Kidney capillary endothelial cell (primary cell): ENCODE measurements at places on chromosomes 11 and 22.

DNA sequence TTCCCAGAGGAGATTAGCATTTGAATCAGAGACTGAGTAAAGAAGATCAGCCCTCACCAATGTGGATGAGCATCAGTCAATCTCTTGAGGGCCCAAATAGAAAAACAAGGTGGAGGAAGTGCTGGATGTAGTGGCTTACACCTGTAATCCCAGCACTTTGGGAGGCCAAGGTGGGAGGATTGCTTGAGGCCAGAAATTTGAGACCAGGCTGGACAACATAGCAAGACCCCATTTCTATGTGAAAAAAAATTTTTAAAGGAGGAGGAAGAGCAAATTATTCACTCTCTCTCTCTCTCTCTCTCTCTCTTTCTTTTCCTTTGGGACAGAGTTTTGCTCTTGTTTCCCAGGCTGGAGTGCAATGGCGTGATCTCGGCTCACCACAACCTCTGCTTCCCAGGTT, 18.1 kb upstream of the CAPRIN1 start:
- DNase-seq: no peak

- no peak for DNase-seq
Measured at GRCh38 chr11:116329354-116330090, 443.3 kb downstream of the BUD13 start.

DNA sequence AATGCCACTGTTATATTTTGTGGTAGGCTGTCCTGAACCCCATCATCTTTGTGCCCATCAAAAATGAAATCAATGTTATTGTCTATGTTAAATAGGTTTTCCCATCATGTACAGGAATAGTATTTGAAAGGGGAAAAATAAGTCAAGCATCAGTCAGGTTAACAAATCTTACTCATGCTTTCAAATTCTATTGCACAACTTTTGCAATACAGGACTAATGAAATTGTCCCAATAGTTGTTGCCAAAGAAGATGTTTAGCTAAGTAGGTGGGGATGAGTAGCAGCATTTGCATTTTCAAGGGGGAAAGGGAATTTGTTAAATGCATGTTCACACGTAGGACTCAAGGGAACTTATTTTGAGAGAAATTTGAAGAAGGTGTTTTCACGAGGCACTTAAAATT, 962.1 kb downstream of the JRKL start:
- no peak for DNase-seq

DNA sequence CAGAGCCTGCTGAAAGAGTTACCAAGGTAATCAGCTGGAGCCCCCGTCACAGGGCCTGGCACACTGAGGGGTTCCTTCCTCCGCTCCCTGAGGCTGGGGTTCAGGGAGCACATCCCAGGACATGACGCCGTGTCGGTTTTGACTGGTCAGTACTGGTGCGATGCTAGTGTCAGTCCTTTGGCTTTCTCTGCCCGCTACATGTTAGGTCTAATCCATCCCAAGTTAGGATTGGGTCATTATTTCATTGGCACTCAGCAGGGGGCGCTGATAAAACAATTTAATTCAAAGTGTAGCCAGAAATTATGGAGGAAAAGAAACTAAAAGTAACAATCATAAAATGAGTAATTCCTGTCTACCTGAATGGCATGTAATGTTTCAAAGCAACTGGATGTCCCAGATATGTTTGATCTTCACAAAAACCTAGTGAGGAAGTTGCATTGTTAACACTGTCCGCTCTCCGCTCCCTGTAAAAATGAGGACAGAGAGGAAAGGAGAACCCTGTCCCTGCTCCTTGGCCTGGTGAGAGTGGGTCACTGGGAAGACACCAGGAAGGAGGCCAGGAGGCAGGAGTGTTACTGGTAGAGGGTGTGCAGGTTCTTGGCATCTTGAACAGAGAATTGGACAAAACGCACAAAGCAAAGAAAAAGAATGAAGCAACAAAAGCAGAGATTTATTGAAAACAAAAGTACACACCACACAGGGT, 27.1 kb downstream of the TSKU start:
- DNase-seq: peak; percentile 62

- DNase-seq: no peak
Measured at GRCh38 chr11:81869351-81870065, 864.2 kb downstream of the FAM181B start.

- DNase-seq: no peak
Measured at GRCh38 chr22:18929459-18929858, 6.6 kb downstream of the PRODH start.

DNA sequence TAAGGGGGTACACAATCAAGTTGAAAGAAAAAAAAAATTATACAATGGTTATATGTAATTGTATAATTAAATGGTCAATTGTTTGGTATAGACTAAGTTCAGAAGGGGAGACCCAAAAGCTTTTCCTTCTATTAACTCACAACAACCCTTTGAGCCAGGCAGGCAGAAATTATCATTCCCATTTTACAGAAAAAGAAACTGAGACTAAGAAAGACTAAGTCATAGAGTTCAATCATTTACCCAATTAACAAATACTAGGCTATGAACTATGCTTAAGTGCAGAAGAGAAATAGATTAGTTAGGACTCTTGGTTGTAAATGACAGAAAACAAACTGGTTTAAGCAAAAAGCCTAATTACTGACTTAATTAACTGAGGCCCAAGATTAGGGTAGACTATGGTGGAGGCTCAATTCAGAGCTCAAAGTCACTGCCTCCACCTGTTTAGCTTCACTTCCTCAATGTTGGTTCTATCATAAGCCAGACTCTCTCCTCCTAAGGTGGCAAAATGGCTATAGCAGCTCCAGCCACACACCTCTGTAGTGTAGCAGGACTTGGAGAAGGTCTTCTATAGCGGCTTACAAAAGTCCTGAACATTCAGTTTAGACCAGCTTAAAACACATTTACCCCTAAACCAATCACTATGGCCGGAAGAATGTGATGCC, 34.2 kb downstream of the FAM168A start:
- DNase-seq: no peak

DNA sequence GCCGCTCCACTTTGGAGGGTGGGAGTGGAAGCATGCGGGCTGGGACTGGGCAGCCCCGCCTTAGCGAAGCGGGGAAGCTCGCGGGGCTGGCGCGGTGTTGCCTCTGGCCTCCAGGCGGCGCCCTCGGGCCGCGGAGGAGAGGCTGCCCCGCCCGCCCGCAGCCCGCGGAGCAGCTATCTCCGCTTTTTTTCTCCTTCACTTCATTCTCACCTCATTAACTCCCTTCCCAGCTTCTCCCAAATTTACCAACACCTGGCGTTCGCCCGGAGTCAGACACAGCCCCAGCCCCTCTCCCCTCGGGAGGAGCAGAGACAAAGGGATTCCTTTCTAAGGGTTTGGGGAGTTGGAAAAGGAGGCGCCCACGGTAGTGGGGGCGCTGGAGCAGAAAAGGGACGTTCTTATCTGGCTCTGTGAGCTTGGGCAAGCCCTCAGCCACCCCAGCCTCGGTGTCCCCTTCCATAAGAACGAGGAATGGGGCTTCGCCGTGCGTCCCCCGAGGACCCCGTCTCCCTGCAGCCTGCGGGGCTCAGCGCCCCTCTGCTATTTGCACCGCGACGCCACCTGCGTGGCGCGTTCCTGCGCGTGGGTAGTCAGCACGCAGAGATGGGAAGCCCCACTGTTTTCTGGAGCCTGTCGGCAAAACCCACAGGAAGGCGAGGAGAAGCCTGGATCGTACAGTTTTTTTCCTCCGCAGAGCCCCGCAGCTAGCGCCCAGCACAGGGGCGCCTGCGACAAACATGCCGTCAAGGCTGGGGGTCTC, 1.5 kb upstream of the WNT11 start:
- DNase-seq: peak; percentile 76

GRCh38 chr11:14345668-14346067, 13.3 kb downstream of the RRAS2 start:
- DNase-seq: no peak

- DNase-seq: no peak
Measured at GRCh38 chr22:42365942-42366695, 66.1 kb downstream of the NFAM1 start.

DNA sequence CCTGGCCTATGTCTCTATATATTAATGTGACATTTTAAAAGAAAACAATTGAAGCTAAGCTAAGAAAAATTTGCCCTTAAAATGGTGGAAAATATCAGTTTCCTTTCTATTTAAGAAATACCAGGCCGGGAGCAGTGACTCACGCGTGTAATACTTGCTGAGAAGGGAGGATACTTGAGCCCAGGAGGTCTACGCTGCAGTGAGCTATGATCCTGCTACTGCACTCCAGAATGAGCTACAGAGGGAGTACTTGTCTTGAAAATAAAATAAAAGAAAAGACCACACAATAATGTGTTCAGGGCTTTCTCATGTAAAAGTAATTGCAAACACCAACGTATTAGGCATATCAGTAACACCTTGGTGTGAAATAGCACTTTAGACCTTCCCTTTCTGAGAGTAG, 1.4 kb upstream of the PRSS23 start:
- peak; percentile 47 for DNase-seq

DNA sequence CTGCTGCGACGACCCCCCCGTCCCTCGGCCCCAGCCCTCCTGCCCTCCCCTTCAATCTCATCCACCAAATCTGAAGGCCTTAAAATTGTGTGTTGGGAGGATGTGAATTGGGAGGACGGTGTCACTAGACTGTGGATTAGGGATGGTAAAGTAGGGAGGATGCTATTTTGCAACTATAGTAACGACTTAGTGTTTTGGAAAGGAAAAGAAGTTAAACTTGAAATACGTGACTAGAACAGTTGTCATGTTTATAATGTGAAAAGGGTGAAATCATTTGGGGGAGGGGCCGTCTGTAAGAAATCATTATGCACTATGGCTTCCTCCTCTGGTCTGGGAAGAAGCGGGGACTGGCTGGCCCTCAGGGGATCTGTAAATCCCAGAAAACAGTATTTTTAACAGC, 43.4 kb upstream of the NNMT start:
- no peak for DNase-seq

- DNase-seq: no peak
Measured at GRCh38 chr11:441043-441417, 781 bp downstream of the ANO9 start.

- DNase-seq: no peak
Measured at GRCh38 chr22:36383110-36383581, 4.6 kb downstream of the MYH9 start.

GRCh38 chr11:27228232-27228905, 134.6 kb downstream of the CCDC34 start:
- no peak for DNase-seq

- DNase-seq: no peak
Measured at GRCh38 chr22:38878001-38878400, 6.0 kb upstream of the CBX6 start.

DNA sequence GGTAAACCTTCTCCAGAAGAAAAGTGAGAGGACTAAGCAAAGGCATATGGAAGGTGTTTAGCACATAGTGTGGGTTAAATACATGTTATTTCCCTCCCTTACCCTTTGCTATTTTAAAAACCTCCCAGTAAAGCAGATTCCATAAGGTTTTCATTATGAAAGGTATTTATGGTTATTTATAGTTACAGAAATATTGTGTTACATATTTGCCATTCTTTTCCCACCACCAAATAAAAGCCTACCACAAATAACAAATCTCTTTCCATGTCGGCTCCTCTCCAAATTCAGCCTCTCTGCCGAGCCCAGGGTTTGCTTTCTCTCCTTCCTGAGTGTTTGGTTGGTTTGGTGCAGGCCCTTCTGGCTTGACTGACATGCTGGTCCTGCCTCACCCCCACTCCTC, 64.4 kb downstream of the INSC start:
- DNase-seq: no peak
